Stimulated activated CD4-positive, alpha-beta T cell treated with anti-CD3 and anti-CD28 coated beads, Interleukin-4, amount 100 ng/mL, for 48 hours (primary cell): ENCODE measurements at places on chromosomes 1 and 21.

DNA sequence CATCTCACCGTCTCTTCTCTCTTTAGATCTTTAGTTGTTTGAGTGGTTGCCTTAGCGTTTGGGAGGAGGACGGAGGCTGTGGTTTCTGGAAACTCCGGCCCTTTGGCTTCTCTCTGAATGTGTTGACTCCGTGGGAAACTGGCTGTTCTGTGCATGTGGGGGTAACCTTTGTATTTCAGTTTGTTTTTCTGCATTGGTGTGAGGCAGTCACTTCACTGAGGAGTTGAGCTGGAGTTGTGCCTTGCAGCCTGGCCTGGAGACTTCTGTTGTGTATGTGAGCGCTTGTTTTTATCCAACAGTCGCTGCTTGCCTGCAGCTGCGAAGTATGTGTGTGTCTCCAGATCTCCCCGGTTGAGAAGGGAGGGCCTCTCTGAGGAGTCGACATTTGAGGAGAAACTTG, 33.6 kb downstream of the CLDN14 start:
- DNase-seq, result no peak

GRCh38 chr1:20138961-20139550, at the start of gene PLA2G2F:
Gene PLA2G2F (plus strand): TSS chr1:20139323. CDS start chr1:20139428, 105 bp downstream.
- DNase-seq, result no peak

DNA sequence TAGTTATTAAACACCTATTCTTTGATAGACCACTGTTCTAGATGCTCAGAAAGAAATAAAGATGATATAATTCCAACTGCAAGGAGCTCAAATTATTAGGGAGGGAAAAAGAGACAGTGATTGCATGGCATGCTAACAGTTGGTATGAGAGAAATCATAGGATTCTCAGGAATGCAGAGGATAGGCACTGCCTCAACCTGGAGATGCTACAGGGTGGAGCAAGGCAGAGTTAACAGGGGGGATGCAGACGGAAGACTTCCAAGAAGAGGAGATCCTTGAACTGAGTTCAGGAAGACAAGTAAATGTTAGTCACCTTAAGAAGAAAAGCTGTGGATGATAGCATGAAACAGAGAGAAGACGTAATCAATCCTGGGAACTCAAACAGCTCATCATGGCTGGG, 123.7 kb downstream of the DAB1 start:
- DNase-seq, result no peak

- DNase-seq, result no peak
Observed at GRCh38 chr1:43464681-43465504, 11.2 kb upstream of the HYI start.
